Kidney tubule cell (primary cell): ENCODE measurements at places on chromosomes 3 and 15.

- no peak for DNase-seq
Observed at GRCh38 chr15:58057559-58057958, 8.0 kb downstream of the ALDH1A2 start.

GRCh38 chr3:109132801-109133473, 3.6 kb upstream of the C3orf85 start:
- DNase-seq, result peak; percentile 72

GRCh38 chr3:40939741-40940130, 259.6 kb upstream of the CTNNB1 start:
- no peak for DNase-seq

- no peak for DNase-seq
Observed at GRCh38 chr3:13891492-13892073, 11.7 kb upstream of the WNT7A start.

DNA sequence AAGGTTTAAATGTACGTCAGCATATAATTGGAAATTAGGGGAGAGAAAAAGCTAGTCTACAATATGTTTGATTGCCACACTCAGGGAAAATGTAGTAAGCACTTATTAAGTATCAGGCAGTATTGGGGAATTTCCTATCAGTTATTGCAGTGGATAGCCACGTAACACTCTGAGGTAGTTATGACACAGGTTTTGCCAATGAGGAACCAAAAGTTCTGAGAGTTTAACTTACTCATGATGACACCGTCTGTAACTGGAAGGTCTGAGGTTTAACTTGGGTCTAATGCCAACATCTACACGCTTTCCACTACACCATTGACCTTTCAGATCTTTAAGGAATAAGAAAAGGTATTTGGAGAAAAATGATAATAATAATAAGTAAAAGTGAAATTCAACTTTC, 89.5 kb downstream of the ZMAT3 start:
- DNase-seq, result peak; percentile 40

GRCh38 chr15:68326711-68327354, 49.3 kb downstream of the FEM1B start:
- DNase-seq, result no peak

- no peak for DNase-seq
Observed at GRCh38 chr3:169583269-169583668, 80.2 kb downstream of the MECOM start.

DNA sequence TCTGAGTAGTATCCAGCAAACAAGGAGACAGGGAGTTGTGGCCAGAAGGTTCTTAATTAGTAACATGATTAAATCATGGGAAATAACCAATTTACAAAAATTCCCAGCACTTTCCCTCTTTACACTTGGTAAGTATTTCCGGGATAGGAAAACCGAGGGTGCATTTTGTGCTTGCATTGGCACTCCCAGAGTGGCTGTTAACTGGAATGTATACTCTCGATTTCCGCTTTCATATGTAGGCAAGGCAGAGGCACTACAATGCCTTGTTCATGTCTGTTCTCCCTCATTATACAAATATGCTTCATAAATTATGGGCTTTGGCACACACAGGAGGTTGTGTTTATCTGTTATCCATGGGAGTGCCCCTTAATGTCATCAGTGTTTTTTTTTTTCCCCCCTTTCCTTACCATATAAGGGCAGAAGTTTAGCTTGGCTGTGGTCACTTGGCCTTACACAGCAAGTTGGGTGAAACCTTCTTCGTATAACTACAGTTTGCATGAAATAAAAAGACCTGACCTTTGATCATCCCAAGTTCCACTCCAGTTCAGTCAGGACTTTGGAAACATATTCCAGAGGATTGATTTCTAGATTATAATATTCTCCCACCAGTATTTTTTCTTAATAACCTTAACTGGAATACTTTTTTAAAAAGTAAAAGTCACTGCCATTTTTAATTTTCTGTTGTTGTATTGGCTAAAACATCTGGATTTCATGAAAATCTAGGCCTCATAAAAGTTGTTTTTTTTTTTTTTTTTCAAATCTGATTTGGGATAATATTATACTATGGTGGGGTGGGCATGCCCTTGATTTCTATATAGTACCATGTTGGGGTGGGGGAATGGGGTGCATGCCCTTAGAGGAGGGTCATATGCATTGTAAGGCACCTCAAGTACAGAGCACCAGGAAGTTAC, 8.9 kb downstream of the TPM1 start:
- peak; percentile 73 for DNase-seq

- peak; percentile 59 for DNase-seq
Observed at GRCh38 chr3:32438596-32439344, 47.1 kb downstream of the CMTM7 start.

DNA sequence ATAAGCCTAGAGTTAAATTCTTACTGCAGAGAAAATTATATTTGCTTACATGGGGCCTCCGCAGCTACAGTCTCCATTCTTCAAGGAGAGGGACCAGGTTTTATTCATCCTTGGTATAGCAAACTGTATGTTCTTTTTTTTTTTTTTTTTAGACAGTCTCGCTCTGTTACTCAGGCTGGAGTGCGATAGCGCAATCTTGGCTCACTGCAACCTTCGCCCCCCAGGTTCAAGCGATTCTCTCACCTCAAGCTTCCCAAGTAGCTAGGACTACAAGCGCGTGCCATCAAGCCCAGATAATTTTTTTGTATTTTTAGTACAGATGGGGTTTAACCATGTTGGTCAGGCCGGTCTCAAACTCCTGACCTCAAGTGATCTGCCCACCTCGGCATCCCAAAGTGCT, 2.1 kb downstream of the SHQ1 start:
- no peak for DNase-seq

GRCh38 chr3:168093229-168093628, 2.5 kb downstream of the GOLIM4 start:
- no peak for DNase-seq

DNA sequence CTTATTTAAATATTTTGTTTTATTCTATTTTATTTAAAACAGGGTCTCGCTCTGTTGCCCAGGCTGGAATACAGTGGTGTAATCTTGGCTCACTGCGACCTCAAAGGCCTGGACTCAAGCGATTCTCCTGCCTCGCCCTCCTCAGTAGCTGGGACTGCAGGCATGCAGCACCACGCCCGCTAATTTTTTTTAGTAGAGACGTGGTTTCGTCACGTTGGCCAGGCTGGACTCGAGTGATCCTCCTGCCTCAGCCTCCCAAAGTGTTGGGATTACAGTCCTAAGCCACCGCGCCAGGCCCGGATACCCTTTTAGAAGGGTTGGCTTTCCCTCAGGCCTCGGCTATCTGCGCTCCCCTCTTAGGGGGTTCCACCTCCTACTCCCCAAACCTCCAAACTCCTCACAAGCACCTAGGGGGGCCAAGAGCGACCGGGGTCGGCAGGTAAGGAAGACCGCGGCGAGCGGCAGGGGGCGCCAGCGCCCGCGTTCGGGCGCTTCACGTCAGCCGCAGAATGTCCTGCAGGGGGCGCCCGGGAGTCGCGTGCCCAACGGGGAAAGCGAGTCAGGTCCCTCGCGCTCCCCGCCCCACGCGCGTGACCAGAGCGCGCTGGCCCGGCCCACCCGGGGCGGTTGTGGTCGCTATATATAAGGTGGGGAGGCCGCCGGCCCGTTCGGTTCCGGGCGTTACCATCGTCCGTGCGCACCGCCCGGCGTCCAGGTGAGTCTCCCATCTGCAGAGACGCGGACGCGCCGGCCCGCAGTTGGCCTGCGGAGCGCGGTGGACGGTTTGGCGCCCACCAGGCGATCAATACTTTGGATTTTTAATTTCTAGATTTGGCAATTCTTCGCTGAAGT, 51.8 kb upstream of the GATM start:
- peak; percentile 74 for DNase-seq

DNA sequence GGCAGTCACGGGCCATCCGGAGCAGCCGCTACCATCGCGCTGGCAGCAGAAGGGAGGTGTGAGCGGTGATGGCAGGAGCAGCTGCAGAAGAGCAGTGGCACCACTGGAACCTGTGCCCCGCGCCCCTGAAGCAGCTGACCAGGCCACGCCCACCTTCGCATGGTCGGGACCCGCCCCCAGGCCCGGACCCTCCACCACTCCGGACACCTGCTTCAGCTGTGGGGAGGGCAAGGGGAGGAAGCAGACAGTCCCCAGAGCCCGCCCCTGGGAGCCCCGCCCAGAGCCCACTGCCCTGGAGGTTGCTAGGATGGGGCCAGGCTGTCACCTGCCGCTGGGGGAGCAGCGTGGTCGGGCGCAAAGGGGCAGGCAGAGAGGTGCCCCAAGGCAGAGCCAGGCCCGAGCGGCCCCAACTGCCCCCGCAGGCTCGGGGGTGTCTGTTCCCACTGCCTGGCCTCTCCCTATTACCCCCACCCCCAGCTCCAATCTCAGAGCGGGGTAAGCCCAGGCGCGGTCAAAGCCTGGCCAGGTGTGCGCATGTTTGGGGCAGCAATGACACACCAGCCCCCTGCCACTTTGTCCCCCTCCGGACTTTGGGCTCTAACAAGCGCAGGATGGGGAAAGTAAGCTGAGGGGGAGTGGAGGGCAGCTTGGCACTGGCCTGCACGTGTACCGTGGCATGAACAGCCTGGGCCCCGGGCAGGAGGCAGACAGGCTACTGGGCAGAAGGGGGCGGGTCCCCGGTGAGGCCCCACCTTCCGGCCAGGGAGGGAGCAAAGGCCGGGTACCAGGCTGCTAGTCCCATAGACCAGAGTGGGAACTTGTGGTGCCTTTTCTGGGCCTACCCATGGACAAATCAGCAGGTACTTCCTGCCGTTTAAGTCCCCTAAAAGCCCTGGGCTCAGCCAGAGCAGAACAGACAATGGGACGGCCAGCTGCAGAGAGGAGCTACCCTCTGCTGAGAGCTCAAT, 8.7 kb downstream of the SPCS1 start:
- DNase-seq, result no peak

DNA sequence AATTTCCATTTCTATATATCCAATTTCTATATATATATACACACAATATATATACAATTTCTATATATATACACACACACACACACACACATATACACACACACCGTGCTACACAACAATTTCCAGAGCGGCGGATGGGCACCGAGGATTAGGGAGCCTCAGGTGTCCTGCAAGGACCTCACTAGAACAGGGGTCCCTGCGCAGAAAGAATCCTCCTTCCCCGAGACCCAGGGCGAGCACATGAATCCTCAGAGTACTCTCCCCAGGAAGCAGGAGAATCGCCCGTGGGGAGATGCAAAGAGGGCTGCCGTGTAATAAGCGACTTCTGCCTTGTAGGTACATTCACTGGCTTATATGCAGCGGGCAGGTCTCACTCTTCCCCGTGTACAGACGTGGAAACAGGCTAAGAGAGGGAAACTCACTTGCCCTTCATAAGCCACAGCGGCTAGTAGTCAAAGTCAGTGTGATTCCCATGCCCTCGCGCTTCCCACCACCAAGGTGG, 467 bp downstream of the PIF1 start:
- DNase-seq, result no peak

DNA sequence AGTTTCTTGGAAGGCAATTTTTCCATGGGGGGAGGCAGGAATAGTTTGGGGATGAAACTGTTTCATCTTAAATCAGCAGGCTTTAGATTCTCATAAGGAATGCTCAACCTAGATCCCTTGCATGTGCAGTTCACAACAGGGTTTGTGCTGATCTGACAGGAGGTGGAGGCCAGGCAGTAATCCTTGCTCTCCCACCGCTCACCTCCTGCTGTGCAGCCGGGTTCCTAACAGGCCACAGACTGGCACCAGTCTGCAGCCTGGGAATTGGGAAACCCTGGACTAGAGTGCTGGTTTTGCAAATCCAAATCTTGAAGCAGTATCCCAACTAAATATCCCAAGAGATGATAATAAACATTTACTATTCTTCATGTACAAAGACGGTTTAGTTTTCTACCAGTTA, 256.3 kb upstream of the TMCO5A start:
- DNase-seq, result no peak

DNA sequence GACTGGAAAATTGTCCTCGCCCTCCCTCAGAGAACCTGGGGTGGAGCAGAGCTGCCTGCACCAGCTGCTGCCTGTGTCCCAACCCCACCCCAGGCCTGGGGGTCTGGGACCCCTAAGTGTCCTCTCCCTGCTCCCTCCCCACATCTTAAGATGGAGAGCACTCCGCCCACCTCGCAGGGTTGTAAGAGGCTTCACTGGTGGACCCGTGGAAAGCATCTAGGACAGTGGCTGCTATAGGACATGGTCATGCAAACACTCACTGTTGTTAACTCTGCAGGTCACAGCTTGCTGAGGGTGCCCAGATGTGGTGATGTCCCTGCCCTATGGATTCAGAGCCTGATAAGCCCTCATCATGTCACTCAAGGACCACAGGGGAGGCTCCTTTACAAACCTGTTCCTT, 62.0 kb upstream of the ARNT2 start:
- DNase-seq, result no peak

GRCh38 chr15:81056304-81056703, 55.6 kb downstream of the TLNRD1 start:
- no peak for DNase-seq

- DNase-seq, result no peak
Observed at GRCh38 chr3:197260491-197261163, 37.8 kb downstream of the DLG1 start.

DNA sequence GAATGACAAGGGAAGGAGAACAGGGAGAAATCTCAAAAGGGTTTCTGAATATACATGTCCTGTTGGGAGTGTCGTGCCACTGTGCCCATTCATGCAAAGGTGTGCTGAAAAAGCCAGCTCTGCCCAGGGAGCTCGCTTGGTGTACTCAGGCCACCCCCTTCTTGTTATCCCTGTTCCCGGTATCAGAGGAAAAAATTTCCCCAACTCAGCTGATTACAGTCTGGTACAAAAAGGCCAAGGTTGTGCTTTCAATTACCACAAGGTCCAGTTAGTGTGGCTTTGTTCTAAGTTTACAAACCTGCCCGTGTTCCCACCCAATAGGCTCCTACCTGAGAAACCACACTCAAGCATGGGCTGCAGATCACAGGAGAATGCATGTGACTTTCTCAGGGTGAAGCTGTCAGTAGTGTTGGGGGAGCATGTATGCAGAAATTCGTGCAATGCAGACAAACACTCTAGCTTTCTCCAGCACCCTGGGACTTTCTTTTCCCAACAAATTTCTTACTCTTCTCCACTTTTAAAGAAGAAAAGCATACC, 648.5 kb downstream of the NR2F2 start:
- DNase-seq, result no peak

- peak; percentile 34 for DNase-seq
Observed at GRCh38 chr3:15309662-15310335, 22.6 kb downstream of the SH3BP5 start.

GRCh38 chr3:72482589-72483321, 365.5 kb downstream of the SHQ1 start:
- peak; percentile 88 for DNase-seq

DNA sequence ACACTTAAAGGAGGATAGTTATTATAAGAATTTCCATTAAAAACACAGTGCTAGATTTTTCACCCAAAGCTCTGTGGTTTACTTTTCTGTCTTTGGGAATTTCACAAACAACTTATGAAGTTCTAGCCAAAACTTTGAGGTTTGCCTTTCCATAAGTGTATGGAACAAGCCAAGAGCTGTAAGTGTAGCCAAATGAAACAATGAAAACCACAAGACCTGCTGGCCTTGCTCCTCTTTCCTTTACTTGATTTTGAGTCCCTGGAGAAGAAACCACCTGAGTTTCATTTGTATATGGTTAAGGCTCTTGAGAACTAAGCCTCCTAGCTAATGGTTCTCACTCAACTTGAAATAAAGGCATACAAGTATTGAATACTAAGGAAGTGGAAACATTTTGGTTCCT, 365.3 kb upstream of the EPHA3 start:
- no peak for DNase-seq
